ENCODE measurements at places on chromosomes 2 and 18.
A peak's percentile ranks its signal among the peaks of the same experiment; 100 is the strongest.

- no peak for DNase-seq
Measured at GRCh38 chr2:98772536-98772935, 41.6 kb upstream of the MGAT4A start.

DNA sequence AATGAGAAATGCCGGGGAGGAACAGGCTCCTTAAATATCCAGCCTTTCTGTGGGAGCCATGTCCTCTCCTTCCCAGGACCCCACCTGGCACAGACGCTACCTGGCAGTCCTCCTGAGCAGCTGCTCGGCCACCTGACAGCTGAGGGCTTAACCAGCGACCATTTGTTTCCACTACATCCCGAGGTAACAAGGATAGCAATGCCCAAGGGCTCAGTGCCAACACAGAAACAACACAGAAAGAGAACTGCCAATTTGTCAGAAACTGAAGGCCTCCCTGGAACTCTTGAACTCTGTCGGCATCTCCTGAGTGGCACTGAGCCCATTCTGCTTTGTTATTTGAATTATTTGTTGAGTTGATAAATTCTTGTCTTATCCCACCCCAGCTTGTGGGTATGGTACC lies 122.2 kb upstream of the ARHGAP28 start:
- DNase-seq: no peak

- no peak for DNase-seq
Measured at GRCh38 chr2:50597206-50597605, 434.7 kb downstream of the NRXN1 start.

DNA sequence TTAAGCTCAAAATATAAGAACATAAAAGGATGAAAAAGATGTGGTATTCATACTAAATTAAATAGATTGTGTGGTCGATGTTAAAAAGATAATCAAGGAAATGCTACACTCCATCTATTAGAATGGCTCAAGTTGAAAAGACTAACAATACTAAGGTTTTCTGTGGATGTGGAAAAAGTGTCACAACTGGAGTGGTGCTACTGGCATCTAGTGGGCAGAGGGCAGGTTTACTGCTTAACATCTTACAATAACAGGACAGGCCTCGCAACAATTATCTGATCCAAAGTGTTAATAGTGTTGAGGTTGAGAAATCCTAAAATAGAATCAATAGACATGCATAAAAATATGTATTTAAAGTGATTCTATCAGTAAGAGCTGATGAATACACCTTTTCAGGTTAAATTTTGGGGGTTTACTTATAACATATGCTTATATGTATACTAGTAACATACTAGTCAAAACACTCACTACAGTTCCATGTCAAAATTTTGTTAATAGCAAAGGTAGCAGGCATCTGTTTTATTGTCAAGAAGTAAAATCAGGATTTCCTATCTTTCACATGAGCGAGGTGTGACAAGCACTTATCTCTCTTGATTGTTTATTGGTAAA lies 91.5 kb upstream of the TMEFF2 start:
- DNase-seq: no peak

DNA sequence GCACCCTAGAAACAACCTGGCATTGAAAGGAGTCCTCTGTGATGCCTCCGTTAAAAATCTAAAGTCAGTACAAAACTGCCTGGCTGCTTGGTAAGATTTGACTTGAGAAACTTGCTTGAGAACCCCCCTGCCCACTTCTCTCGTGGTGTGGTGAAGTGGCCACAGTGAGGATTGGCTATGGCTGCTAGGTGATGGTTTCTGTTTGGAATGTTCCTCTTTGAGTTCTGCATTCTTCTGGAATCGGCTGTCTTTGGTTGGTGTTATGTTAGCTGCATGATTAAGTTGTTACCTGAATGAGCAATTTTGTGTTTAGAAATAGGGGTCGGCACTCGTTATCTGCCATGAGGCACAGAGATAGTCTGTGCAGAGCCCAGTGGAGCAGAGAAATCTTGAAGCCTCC lies 21.7 kb upstream of the SAG start:
- no peak for DNase-seq

DNA sequence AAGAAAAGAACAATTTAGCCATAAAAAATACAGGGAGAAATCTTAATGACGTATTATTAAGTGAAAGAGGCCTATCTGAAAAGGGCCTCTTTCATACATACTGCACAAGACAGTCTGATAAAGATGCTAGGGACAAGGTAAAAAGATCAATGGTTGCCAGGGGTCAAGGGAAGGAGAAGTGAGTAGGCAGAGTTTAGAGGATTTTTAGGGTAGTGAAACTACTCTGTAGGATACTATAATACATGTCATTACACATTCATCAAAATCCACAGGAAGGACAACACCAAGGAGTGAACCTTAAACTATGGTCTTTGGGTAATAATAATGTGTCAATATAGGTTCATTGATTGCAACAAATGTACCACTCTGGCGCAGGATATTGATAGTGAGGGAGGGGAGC lies 289.3 kb downstream of the FSIP2 start:
- no peak for DNase-seq

- DNase-seq: no peak
Measured at GRCh38 chr2:143469323-143469722, 340.1 kb downstream of the ARHGAP15 start.

GRCh38 chr18:75120521-75120920 lies 88.4 kb downstream of the PTGR3 start:
- no peak for DNase-seq

DNA sequence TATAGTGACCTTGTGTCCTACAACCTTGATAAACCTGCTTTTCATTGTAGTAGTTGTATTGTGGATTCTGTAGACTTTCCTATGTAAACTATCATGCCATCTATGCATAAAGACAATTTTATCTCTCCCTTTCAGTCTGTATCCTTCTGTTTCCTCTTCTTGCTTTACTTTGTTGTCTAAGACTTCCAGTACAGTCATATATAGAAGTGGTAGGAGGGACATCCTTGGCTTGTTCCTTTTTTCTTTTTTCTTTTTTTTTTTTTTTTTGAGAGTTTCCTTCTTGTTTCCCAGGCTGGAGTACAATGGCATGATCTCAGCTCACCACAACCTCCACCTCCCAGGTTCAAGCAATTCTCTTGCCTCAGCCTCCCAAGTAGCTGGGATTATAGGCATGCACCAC lies 39.7 kb downstream of the UBE2F start:
- DNase-seq: no peak

- no peak for DNase-seq
Measured at GRCh38 chr2:173357346-173357745, 2.7 kb downstream of the CDCA7 start.

- no peak for DNase-seq
Measured at GRCh38 chr18:30378097-30378496, 664.4 kb downstream of the DSC3 start.

DNA sequence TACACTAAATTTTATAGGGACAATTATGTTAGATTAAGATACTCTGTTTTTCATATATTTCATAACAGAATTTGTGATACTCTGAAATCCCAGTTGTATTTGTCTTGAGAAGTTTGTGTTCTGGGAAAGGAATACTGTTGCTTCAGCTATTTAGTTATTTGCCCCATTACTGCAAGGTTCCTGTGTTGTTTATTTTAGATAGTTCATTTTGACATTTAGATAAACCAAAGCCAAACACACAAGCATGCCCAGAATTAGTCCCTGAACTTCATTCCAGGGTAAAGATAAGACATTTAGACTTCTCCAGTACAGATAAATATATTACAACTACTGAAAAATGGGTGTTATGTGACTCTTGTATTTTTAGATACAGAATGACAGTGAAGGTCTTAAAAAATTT lies 74.7 kb downstream of the BMPR2 start:
- DNase-seq: no peak

DNA sequence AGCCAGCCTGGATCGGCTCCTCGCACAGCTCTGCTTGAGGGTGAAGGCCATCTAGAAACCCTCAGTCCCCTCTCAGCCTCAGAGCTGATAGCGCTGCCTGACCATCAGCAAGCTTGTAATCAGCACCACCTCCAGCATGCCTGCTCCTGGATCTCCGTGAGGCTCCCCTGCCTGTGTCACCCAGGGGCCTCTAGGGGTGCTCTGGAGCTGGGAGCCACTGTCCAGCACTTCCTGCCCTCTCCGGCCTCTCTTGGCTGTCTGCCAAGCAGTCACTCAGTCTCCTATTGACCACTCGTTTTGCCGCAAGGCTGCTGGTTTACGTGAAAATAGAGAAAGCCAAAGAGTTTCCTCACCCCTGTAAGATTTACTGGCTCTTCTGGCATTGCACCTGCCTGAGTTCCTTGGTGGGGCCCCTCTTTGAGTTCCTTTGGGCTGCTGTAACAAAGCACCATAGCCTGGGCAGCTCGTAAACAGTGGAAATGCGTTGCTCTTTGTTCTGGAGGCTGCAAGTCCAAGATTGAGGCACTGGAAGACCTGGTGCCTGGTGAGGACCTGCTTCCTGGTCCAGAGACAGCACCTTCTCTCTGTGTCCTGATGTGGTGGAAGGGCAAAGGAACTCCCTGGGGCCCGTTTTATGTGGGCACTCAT lies 17.9 kb downstream of the CAPN10 start:
- DNase-seq: no peak

DNA sequence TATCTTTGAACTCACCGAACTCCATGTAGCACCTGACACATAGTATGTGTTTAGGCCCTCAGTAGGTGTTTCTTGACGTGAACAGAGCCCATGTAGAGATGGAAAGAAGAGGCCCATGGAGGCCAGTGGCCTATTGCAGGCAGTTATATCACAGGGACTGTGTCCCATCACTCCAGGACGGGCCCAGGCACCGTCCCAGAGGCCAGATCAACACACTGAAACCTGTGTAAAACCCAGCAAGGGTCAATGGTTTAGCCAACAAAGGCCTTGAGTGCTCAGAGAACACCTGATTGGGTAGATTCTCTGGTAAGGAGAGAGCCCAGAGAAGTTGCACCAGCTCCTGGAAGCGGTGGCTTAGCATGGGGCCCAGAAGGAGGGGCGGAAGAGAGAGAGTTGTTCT lies 82.8 kb downstream of the INHBB start:
- DNase-seq: no peak

DNA sequence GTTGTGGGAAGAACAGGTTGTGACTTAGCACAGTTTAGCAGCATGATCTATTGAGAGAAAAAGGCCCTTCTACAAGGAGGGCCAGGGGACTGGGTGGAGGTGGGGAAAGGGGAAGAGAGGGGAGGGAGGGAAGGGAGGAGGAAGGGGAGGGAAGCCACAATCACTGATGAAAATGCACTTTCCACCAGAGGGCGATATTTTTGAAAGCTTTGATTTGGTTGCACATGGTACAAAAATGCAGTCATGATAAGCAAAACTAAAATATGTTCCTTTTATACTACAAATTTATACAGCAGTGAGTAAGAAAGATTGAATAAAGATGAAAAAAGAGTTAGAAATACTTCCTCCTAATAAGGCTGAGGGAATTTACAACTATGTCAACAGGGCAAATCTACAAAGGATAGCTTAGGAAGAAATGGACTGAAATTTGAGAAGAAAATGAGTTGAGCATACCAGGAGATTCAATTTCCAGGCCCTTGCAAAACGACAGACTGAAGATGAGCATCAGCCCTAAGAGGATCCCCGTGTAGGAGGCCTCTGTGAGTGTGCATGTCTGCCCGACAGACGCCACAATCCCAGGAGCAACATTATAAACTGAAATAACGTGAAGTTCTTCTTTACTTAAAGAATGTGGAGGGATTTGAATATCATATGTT lies 17.2 kb downstream of the SH3YL1 start:
- peak; percentile 15 for DNase-seq

DNA sequence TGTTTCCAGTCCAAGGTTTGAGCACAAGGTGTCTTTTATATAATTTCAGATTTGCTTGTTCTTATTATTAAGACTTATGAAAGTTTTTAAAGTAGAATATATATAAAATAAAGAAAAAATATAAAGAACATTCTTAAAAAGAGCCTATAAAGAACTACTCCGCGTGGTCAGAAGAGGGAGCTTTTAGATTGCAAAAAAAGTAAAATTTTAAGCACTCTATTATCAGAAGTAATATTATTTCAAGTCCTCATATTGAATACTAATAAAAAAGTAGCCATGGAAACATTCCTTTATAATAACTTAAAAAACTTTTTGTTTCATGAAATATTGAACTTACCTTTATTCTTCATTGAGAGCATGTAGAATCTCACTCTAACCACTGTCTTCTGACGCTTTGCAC lies 51.4 kb downstream of the LINC00305 start:
- DNase-seq: no peak

DNA sequence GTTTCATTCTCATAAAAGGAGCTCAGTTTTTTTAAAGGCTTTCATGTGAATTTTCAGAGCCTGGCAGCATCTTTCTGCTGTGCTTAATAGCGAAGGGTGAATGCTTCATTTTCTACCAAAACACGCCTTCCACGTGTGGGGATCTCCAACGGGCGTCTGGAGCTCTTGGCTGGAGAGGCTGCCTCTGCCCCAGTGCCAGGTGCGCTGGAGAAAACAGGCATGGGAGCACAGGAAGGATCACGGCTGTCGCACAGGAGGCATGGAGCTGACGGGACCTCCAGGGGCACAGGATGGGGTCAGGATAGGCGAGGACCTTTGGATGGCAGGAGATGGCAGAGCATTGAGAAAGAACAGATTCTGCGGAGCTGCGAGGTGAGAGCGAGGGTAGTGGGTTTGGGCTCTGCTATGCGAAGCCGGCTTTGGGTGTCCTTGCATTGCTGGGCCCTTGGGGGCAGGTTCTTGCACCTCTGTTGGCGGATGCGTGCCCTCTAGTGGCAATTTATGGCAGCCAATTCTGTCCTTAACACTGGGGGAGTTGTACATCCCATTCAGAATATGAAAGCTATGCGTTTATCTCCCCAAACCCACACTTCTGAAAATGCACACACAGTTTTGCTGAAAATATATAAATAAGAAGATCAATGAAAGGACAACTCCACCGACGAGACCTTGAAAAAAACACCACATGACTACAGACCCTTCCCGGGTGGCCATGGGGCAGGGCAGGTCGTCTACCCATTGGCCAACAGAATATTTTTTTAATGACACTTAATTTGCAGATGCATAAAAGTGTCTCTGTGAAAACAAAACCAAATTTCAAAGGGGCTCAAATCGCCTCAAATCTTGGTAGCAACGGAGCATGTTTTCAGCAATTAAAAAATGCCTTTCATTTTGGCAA lies 90.4 kb upstream of the SLC35G4 start:
- no peak for DNase-seq

DNA sequence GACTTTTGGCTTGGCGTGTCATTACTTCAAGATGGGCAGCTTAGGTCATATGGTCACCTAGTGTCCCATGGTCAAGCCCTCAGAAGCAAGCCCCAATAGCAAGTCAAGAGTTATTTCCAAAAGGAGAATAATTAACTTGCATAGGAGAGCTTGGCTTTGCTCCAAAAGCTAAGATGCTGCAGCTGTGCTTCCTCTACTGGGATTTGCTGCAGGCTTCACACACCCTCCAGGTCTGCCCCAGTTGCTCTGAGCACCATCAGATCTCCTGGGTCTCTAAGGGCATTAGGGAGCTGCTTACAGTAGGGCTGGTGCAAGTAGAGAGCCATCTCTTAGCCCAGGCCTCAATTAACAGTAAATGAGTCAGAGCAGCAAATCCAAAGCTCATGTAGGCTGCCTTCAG lies 46.6 kb downstream of the THUMPD2 start:
- no peak for DNase-seq

DNA sequence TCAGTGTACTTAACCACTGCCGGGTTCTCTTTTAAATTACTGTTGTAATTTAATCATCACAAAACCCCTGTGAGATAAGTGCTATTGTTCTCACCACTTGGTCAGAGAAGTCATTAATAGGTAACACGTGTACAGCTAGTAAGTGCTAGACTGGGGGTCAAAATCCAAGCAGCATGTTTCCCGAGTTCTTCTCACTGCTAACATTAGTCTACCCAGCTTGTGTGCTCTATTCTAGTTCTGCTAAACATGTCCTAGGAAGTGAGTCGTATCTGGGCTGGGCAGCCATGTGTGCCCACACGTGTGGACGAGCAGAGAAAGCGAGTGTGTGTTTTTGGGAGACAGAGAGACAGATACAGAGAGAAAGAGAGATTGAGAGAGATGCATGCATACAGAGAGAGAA lies 94.1 kb downstream of the BIN1 start:
- no peak for DNase-seq

Data from activated T-cell treated with anti-CD3 and anti-CD28 coated beads, Interleukin-2, amount 50 U/mL, for 4 hours (primary cell).